ENCODE measurements at places on chromosomes 6 and 20. TPM values are rescaled to one million over a fixed set of nuclear protein-coding genes. Genes with fewer than 3 reads are reported as not detected.

GRCh38 chr6:71299541-71300470, 11.2 kb downstream of the OGFRL1 start:
- H3K4me3 ChIP-seq = no peak overlapping the region
- no peak for DNase-seq
- H3K4me1 ChIP-seq = no peaks in the 10 kb centered on the region

DNA sequence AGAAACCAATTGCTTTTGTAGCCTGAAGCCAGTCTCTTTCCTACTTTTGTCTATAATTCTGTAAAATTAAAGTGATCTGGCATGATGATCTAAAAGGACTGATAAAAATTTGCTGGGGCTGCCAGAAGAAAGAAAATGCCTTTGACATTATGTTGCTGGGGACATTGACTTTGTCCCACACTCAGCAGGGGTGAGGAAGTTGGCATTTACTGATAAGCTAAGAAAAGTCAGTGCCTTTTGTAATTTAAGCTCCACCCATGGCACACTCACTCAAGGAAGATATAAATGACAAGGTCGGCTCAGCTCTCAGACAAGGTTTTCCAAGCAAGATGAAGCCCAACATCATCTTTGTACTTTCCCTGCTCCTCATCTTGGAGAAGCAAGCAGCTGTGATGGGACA, at the start of gene SEMG1:
TSS of gene SEMG1 (plus strand) at position 309 of the 400 bp plus-strand sequence. CDS start at position 330, 21 bp downstream.
- no peaks in the 10 kb centered on the region for H3K36me3 ChIP-seq
- peaks cover 16% of the 10 kb centered on the region for H3K27me3 ChIP-seq
- no peak for DNase-seq
- H3K4me3 ChIP-seq = no peak within 1 kb of the TSS

- DNase-seq = no peak
- H3K4me3 ChIP-seq = no peak overlapping the region
- no peaks in the 10 kb centered on the region for H3K36me3 ChIP-seq
- no peak overlapping the region for H3K27ac ChIP-seq
- H3K4me1 ChIP-seq = peaks cover 44% of the 10 kb centered on the region
These were observed 36.4 kb downstream of the TAF4 start for GRCh38 chr20:62029296-62029695.

Gene ERVFRD-1
- 0.17 TPM for total RNA-seq

Gene VPS52
- total RNA-seq = 54.3 TPM

Data from spleen (tissue), 13 donors.